Smooth muscle cell of trachea (primary cell): ENCODE measurements at places on chromosomes 6 and 20. TPM values are rescaled to one million over a fixed set of nuclear protein-coding genes. Genes with fewer than 3 reads are reported as not detected.

The C6orf15 gene
- not detected in 2 replicates for total RNA-seq

The PAK5 gene
- under 0.01 TPM in 1 of 2 replicates, not detected in the other for total RNA-seq

The SPDEF gene
- total RNA-seq = 0.15 TPM in 1 of 2 replicates, not detected in the other

The SLCO4A1 gene
- 0.66 and 1.3 TPM in 2 replicates for total RNA-seq

The FNDC1 gene
- total RNA-seq = 0.17 TPM in 1 of 2 replicates, not detected in the other

The CDC5L gene
- total RNA-seq = 17.9 and 26.5 TPM in 2 replicates

The MDFI gene
- 0.17 TPM in 1 of 2 replicates, not detected in the other for total RNA-seq

The TUBE1 gene
- 18.9 and 29.4 TPM in 2 replicates for total RNA-seq

The THEMIS gene
- not detected in 2 replicates for total RNA-seq
